H9 (cell line): ENCODE measurements at places on chromosomes 13 and 19. TPM values are rescaled to one million over a fixed set of nuclear protein-coding genes. Genes with fewer than 3 reads are reported as not detected.

Gene TTC9B
- total RNA-seq: 0.15 and 0.31 TPM in 2 replicates

Gene SPIB
- total RNA-seq: 30.2 and 33.3 TPM in 2 replicates

Gene PLPP2
- total RNA-seq: 143 and 152 TPM in 2 replicates

Gene AMH
- 70.2 and 70.7 TPM in 2 replicates for total RNA-seq

Gene C1QTNF9B
- not detected in 2 replicates for total RNA-seq

Gene HPN
- total RNA-seq: 9.3 and 10.6 TPM in 2 replicates

Gene ZNF90
- 80.1 and 88.7 TPM in 2 replicates for total RNA-seq

Gene CLDN10
- total RNA-seq: 20.7 and 20.9 TPM in 2 replicates

Gene LYPD3
- total RNA-seq: 1.8 TPM in 2 replicates

Gene ZNF546
- total RNA-seq: 1.7 and 1.8 TPM in 2 replicates

Gene GPC6
- 15.6 and 16.1 TPM in 2 replicates for total RNA-seq

Gene FCAR
- not detected in 2 replicates for total RNA-seq

Gene OR4F17
- not detected in 2 replicates for total RNA-seq

Gene TPM4
- 431 TPM in 2 replicates for total RNA-seq

Gene IGFL1
- total RNA-seq: not detected in 2 replicates

Gene ZNF491
- total RNA-seq: 0.61 and 0.77 TPM in 2 replicates

Gene HIPK4
- total RNA-seq: 0.15 TPM in 1 of 2 replicates, not detected in the other

Gene TNNI3
- 36.9 and 41.0 TPM in 2 replicates for total RNA-seq

Gene SIGLEC12
- total RNA-seq: not detected in 2 replicates

Gene MISP
- total RNA-seq: 0.44 and 0.83 TPM in 2 replicates

Gene C19orf85
- total RNA-seq: 1.2 and 2.1 TPM in 2 replicates

Gene ARHGAP33
- total RNA-seq: 18.7 and 19.5 TPM in 2 replicates

Gene S1PR5
- total RNA-seq: 7.1 and 8.1 TPM in 2 replicates

Gene STAP2
- total RNA-seq: 19.0 and 20.2 TPM in 2 replicates

Gene PTGER1
- 0.63 and 0.66 TPM in 2 replicates for total RNA-seq

Gene SLC6A16
- total RNA-seq: 2.9 and 3.2 TPM in 2 replicates

Gene LRRC4B
- 3.7 and 3.8 TPM in 2 replicates for total RNA-seq

Gene SMAD9
- 1.1 TPM in 2 replicates for total RNA-seq

Gene KLK12
- not detected in 2 replicates for total RNA-seq

Gene FFAR1
- total RNA-seq: not detected in 2 replicates

Gene ZNF439
- total RNA-seq: 2.2 and 3.3 TPM in 2 replicates

Gene FPR1
- not detected in 2 replicates for total RNA-seq

Gene GRIN2D
- total RNA-seq: 5.9 and 6.2 TPM in 2 replicates

Gene STOML3
- not detected in 2 replicates for total RNA-seq

Gene KCNC3
- 15.2 and 17.3 TPM in 2 replicates for total RNA-seq
